Ecto neural progenitor cell (in vitro differentiated cells): ENCODE measurements at places on chromosomes 2 and 18.
A peak's percentile ranks its signal among the peaks of the same experiment; 100 is the strongest.

GRCh38 chr2:201886504-201886903 is 80.2 kb downstream of the CDK15 start:
- no peak for DNase-seq

GRCh38 chr2:144771348-144771747 is 251.4 kb upstream of the ZEB2 start:
- no peak for DNase-seq

- no peak for DNase-seq
Measured at GRCh38 chr18:3179430-3180089, 40.2 kb downstream of the MYOM1 start.

DNA sequence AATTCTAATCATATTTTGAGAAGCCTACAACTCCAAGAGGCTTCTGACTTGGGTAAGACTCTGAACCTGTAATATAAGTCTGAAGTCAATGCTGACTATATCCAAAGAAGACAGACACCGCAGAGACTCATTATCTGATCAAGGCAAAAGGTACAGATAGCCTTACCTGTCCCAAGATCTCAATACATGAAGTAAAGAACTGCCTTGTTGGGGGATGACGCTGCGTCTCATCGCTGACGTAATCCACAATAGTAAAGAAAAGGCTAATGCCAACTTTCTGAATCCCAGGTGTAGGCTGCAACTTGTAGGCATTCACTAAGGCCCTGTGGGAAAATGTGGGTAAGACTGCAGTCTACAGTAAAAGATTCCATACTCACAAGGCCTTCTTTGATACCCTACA is 62.1 kb downstream of the SIGLEC15 start:
- DNase-seq, result no peak

- DNase-seq, result no peak
Measured at GRCh38 chr18:62332431-62332830, 7.3 kb downstream of the TNFRSF11A start.

GRCh38 chr2:218000136-218000535 is 2.7 kb downstream of the TNS1 start:
- no peak for DNase-seq

GRCh38 chr18:76446321-76447257 is 48.5 kb downstream of the ZNF516 start:
- no peak for DNase-seq

DNA sequence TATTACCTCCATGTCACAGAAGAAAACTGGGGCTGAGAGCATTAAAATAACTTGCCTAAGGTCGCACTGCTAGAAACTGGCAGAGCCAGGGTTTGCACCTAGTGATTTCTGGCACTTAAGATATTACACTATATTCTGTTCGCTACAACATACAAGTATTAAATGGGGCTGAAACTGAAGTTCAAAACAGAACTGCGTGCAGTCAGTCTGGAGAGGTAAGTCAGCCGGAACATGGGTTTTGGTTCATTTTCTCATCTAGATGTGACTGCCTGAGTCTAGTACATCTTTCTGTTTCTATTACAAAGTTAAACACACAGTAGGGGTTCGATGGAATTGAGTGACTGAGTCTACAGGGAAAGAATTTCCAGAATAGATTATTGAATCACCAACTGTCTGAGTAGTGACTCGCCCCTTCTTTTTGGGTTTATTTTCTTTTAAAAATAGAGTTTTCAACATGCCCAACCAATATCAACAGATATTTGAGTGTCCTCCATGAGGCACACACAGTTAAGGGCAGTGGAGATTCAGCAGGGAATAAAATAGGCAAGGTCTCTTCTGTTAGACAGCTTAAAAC is 150.8 kb downstream of the RNF152 start:
- no peak for DNase-seq

DNA sequence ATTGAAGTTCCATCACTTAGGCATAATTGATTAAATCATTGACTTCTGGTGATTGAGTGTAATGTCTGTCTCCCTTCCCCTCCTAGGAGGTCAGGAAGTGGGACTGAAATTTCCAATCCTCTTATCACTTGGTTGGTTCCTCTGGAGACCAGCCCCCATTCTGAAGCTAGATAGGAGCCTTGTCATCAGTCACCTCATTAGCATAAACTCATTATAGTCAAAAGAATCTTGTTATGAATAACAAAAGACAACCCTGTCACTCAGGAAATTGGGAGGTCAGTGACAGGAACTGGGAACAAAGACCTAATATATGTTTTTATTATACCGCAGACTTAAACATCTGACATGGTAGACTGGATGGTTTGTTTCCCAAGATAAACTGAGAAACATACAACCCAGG is 60.7 kb upstream of the GAREM2 start:
- DNase-seq, result no peak

DNA sequence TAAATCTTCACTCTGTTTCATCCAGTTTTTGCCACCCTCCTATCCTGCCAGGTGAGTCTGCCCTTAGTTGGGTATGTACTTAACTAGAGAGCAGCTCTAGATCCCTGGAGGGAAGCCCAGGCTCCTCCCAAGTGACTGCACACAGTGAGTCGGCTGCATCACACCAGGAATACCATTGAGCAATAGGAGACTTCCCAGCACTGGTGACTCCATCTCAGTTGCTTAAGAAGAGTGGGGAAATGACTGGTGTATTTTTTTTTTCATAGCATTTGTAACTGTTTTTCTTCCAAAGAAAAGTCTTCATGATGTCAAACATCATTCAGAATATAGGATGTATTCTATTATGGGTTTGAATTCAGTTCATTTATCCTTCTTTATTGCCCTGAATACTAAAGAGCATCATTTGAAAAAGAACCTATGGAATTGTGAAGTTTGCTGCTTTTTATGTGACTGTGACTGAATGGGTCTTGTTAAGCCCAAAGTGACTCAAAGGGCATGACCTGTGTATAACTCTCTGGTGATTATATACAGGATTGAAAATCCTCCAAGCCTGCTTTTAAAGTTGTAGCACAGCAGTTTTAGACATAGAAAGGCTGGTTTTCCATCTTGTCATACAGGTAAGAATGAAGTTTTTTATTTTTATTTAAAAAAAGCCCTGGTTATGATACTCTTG is 84.3 kb downstream of the MAP3K20 start:
- no peak for DNase-seq

DNA sequence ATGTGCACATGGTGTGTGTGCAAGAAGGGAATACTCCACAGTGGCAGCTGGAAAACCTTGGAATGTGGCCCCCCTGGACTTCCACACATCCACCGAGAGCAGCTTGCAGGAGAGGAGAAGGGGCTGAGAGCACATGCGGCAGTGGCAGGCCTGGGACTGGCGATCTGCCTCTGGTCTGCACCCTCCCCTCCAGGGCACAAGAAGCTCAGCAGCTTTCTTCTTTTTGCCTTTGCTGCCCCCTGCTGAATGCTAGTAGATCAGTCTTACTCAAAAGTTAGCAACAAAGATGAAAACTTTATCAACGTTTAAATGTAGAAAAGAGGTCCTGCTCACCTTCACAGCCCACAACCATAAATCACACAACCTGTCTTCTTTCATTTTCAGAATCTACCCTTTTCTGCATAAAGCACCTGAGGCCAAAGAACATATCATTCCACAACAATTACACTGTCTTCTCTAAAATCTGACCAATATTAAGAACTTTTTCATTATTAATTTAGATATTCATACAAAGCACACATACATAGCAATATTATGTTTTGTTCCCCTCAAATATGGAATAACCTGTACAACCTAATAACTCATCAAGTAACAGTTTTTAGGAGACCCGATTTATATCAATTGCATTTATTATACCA is 34.6 kb downstream of the TGFBRAP1 start:
- peak; percentile 71 for DNase-seq

DNA sequence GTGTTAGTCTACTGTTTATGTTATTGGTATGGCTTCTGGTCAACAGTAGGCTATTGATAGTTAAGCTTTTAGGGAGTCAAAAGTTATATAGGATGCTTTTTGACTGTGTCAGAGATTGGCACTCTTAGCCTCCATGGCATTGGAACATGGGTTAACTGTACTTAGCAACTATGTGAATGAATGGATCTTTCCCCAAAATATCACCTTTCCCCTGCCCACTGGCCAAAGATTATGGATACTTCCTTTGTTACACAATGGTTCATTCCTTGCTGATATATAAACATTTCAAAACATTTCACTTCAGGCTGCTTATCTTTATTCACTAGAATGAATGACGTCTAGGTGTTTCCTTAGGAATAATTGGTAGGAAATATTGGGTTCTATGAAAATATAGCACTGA is 62.1 kb upstream of the DOCK10 start:
- DNase-seq, result no peak

DNA sequence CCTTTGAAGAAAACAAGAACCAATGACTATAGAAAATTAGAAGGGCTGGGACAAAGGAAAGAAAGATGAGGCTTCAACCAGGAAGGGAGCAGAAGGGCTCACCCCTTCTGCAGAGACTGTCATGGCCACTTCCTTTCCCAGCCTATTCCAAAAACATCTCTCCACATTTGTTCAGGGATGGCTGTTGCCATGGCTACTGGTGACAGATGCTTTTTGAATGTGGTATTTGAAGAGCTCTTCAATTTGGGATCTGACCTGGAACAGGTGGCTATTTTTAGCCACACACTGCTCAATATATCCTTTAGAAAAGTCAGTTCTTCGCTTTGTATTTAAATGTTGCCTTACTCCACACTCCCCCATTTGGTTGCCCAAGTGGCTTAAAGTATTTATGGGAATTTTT is 64.1 kb upstream of the LCLAT1 start:
- no peak for DNase-seq

GRCh38 chr2:37499113-37499512 is 154.7 kb downstream of the QPCT start:
- no peak for DNase-seq
